ENCODE measurements at places on chromosomes 3 and 15. TPM values are rescaled to one million over a fixed set of nuclear protein-coding genes. Genes with fewer than 3 reads are reported as not detected.

NR1I2 gene
- total RNA-seq = 0.11 TPM

- DNase-seq = no peak
Observed at GRCh38 chr3:189698811-189699210, 67.6 kb downstream of the TP63 start.

GRCh38 chr15:90143166-90143655, 40.9 kb upstream of the IDH2 start:
- DNase-seq = peak; percentile 73

GRCh38 chr15:57747206-57747896, 40.8 kb downstream of the POLR2M start:
- peak; percentile 53 for DNase-seq

RBP2 gene
- not detected for total RNA-seq

- no peak for DNase-seq
Observed at GRCh38 chr15:90694987-90695386, 22.2 kb upstream of the BLM start.

GRCh38 chr3:1578124-1578806, 485.4 kb downstream of the CNTN6 start:
- no peak for DNase-seq

Data from Right ventricle myocardium superior (tissue), 1 donor.